ENCODE measurements at places on chromosomes 5 and 9. TPM values are rescaled to one million over a fixed set of nuclear protein-coding genes. Genes with fewer than 3 reads are reported as not detected.
A peak's percentile ranks its signal among the peaks of the same experiment; 100 is the strongest.

RGS14 gene
- 34.7 TPM for total RNA-seq

- H3K27ac ChIP-seq: no peak overlapping the region
- no peaks in the 10 kb centered on the region for H3K36me3 ChIP-seq
- no peak for DNase-seq
- H3K4me3 ChIP-seq: no peak overlapping the region
Observed at GRCh38 chr9:135442075-135442474, 37.5 kb upstream of the PPP1R26 start.

- no peaks in the 10 kb centered on the region for H3K36me3 ChIP-seq
- peaks cover 32% of the 10 kb centered on the region for H3K4me1 ChIP-seq
- DNase-seq: no peak
Observed at GRCh38 chr9:137315581-137316011, 13.5 kb upstream of the NRARP start.

DNA sequence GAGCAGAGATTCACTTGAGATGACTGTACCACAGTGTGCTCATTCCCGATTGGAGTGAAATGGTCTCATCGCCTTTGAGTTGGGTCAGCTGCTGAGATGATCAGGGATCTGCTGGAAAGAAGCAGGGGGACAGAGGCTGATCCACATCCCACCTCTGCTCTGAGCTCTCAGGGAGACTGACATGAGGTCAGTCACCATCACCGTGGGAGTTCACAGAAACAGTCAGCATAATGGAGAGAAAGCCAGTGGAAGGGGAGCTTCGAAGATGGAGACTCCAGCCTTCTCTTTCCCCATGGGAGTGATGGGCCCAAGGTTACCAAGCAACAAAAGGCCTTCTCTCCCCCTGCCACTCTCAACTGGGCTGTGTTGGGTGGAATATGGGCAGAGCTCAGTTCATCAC is 276.4 kb downstream of the CDK5RAP2 start:
- no peak for DNase-seq
- H3K4me1 ChIP-seq: no peaks in the 10 kb centered on the region
- no peak overlapping the region for H3K27ac ChIP-seq
- H3K36me3 ChIP-seq: no peaks in the 10 kb centered on the region

- no peak overlapping the region for H3K4me3 ChIP-seq
- no peaks in the 10 kb centered on the region for H3K4me1 ChIP-seq
- no peak overlapping the region for H3K27ac ChIP-seq
- no peak for DNase-seq
- peaks cover 13% of the 10 kb centered on the region for H3K27me3 ChIP-seq
Observed at GRCh38 chr9:90722071-90722470, 79.4 kb upstream of the DIRAS2 start.

GRCh38 chr9:137321726-137322361 is 19.8 kb upstream of the NRARP start:
- no peak overlapping the region for H3K27ac ChIP-seq
- no peaks in the 10 kb centered on the region for H3K36me3 ChIP-seq
- DNase-seq: no peak
- peaks cover 23% of the 10 kb centered on the region for H3K4me1 ChIP-seq

DNA sequence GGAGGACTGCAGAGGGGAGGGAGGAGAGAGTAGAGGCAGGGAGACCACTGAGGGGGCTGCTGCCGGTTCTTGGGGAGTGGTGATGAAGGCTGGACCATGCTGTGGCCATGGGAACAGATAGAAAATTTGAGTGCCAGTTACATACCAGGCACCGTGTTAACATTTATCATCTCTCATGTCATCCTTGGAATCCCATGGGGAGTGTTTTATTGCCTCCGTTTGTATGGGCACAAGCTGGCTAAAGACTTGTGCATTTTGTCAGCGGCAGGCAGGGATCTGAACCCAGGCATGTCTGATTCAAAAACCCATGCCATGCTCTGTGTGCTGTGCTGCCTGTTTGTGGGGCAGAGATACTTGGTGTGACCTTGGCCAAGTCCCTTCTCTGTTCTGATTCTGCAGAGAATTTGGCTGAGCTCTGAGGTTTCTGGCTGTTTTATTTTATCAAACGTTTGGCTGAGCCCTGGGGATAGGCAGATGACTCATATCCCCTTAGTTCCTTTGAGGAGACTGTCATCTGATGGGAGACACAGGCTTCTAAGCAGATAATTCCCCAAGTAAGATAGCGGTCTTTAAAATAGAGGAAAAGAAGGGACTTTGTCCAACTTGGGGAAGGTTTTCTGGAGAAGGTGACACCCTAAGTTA is 22.2 kb downstream of the COL27A1 start:
- no peaks in the 10 kb centered on the region for H3K27me3 ChIP-seq
- H3K4me1 ChIP-seq: no peaks in the 10 kb centered on the region
- no peak overlapping the region for H3K27ac ChIP-seq

RNF180 gene
- not detected for total RNA-seq

GRCh38 chr9:114861922-114862605 is 56.2 kb upstream of the TNFSF15 start:
- no peak for DNase-seq
- no peak overlapping the region for H3K27ac ChIP-seq
- no peaks in the 10 kb centered on the region for H3K4me1 ChIP-seq
- H3K36me3 ChIP-seq: no peaks in the 10 kb centered on the region
- H3K27me3 ChIP-seq: no peaks in the 10 kb centered on the region

DNA sequence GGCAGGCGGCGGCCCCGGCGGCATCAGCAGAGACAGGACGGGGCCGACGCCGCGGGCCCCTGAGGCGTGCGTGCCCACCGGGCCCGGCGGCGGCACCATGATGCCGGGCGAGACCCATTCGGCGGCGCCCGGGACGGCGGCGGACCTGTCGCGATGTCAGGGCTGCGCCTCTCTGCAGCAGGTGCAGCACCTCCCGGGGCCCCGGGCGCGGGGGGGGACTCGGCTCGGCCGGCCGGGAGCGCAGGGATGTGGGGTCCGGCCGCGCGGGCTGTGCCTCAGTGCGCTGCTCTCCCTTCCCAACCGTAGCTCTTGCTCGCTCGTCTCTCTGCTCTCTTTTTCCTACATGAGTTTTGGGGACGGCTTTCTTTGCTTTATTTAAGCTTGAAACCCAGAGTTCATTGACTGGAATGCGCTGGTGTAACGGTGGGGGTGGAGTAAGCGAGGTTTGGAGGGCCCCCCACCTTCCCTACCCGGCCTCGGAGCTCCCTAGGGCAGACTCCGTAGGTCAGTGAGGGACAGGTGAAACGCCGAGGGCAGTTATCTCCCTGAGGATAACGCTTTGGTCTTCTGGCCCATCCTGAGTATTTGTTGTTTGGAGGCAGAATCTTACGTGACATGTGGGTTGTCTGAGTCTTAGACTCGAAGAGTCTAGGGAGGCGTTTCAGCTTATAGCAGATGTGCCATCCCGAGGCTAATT is 490 bp downstream of the ICE1 start:
- H3K4me1 ChIP-seq: peaks cover 32% of the 10 kb centered on the region
- H3K27me3 ChIP-seq: no peaks in the 10 kb centered on the region
- no peak for DNase-seq

DNA sequence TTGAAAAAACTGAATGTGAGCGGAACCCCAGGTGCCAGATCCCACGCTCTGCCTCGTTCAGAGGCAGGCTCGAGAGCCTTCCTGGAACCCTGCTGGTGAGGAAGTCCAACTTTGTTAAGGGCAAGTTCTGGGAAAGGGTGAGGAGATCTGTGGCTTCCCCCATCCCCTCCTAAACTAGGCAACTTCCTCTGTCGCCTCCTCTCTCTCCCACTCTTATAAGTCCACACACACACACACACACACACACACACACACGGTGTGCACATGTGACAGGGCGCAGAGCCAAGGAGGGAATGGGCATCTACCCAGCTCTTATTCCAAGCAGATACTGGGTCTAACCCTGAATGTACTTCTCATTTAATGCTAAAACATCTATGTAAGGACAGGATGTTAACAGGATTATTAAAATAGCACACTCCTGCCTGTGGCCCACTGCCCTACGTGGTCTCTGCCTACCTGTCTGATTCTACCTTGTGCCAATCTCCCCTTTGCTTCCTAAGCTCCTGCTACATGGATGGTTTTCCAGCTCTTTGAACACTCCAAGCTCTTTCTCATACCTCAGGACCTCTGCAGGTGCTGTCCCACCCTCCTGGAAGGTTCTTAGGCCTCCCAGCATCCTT is 72.4 kb upstream of the FBXW11 start:
- H3K4me1 ChIP-seq: peaks cover 17% of the 10 kb centered on the region
- no peak for DNase-seq
- H3K27ac ChIP-seq: peak overlapping the region; percentile 23
- H3K36me3 ChIP-seq: peaks cover 93% of the 10 kb centered on the region

DNA sequence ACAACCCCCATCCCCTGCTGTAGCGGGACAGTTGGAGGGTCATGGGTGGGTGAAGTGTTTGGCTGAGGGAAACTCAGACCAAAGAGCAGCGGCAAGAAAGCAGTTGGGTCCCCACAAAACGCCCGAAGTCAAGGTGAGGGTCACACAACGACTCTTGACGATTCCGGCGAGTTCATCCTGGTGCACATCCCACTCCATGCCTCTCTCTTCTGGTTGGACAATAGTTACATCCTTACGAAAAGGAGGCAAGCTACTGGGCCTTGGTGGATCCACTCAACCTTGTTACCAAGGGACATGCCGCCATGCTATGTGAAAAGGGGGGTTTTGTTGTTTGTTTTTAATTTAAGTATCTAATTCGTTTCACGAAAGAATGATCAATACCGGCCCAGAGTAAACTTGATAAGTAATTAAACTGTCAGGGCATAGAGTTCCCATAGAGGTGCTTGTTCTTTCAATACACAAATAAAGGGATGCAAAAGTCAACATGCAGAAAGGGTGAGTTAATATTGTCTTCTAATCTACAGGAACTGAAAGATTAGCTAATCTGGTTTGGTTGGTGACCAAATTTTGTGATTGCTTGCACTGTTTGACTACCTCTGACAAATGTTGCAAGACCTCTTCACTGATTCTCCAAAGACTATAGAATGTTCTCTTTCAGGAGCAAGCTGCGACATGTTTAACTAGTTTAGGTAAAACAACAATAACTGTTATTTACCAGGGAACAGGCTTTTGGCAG is 732 bp upstream of the SMIM15 start:
- no peak for DNase-seq
- H3K4me1 ChIP-seq: peaks cover 7% of the 10 kb centered on the region
- peaks cover 21% of the 10 kb centered on the region for H3K36me3 ChIP-seq
- no peaks in the 10 kb centered on the region for H3K27me3 ChIP-seq
- peak overlapping the region; percentile 73 for H3K4me3 ChIP-seq

PHF24 gene
- not detected for total RNA-seq

GRCh38 chr9:108133101-108133500 is 643.5 kb upstream of the KLF4 start:
- no peaks in the 10 kb centered on the region for H3K36me3 ChIP-seq
- DNase-seq: no peak
- no peaks in the 10 kb centered on the region for H3K27me3 ChIP-seq
- no peaks in the 10 kb centered on the region for H3K4me1 ChIP-seq

PTGDS gene
- 41.0 TPM for total RNA-seq

DNA sequence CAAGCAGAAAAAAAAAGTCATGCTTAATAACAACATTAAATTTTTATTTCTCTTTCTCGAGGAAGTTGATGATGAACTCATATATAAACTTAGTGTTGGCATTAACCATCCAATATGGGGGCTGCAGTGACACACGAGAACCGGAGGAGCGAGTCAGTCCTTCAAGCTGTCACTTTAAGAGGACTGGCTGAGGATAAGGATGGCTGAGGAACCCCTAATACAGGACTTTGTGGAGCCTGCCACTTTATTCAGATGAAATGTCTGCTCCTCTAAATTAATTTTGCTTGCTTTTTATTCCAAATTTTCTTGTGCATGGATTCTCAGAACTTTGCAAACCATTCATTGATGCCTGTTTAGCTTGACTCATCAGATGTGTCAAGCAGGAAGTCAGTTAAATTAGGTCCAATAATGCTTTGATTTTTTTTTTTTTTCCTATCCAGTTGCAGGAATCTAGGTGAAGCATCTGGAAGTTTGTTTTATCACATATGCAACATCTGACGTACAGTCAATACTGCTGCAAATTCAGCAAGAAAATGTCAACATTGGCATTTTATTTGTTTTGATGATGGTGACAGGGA is 144.2 kb upstream of the COL5A1 start:
- H3K27me3 ChIP-seq: peaks cover 9% of the 10 kb centered on the region
- no peaks in the 10 kb centered on the region for H3K4me1 ChIP-seq
- H3K27ac ChIP-seq: no peak overlapping the region

DNA sequence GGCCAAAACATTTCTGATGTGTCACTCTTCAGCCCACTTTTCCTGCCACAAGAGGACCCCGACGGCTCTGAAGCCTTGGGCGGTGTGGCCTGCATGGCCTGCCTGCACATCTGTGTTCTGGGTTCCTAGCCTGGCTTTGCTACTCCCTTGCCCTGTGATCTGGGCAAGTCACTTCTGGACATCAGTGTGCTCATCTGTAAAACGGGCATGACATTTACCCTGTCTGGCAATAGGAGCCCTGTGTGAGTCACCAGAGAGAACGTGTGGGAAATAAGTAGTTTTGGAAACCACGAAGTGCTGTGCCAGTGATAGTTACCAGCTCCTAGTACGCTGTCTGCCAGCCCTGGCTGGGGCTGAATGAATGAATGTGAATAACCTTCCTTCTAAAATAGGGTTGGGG is 90.8 kb downstream of the MACROH2A1 start:
- DNase-seq: no peak
- H3K4me3 ChIP-seq: no peak overlapping the region
- H3K4me1 ChIP-seq: no peaks in the 10 kb centered on the region
- no peaks in the 10 kb centered on the region for H3K27me3 ChIP-seq

DNA sequence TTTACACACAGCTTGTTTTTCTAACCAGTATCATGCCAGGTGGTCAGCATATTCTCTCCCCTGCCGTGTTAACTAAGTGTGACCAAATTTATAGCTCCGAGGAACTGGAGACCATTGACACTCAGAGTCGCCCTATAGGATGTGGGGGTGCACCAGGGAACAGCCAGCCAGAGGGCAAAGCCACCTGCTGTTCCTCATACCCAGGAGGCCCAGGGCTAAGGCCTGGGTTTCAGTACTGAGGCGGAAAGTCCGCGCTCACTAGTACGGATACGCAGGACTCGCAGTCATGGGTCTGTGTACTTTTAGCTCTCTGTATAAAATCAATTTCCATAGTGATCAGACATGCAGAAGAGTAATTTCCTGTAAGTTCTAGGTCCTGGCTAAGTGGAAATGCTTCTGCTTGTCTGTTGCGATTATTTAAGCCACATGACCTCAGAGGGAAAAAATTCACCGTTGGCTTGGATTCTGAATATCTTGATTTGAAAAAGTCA is 247.0 kb downstream of the AOPEP start:
- H3K4me1 ChIP-seq: no peaks in the 10 kb centered on the region
- H3K27me3 ChIP-seq: no peaks in the 10 kb centered on the region

DNA sequence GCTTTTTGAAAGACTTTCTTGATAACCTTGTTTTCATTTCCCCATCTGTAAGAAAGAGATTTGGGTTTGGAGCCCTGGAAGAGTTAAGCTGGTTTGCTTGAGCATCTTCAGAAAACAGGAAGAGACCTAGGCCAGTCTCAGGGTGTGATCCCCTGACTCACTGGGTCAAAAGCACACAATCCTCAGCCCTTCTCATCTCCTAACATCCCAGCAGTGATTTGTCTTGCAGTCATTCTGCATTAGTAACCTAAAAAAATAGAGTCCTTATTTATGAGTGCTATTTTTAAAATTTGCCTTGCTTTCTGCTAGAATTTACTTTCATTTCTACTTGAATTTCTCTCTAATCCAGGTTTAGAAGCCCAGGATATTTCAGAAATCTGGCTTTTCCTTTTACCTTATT is 16.4 kb upstream of the ARSB start:
- peaks cover 3% of the 10 kb centered on the region for H3K27me3 ChIP-seq
- no peak for DNase-seq
- no peak overlapping the region for H3K27ac ChIP-seq

KCNV2 gene
- total RNA-seq: not detected

- no peak overlapping the region for H3K27ac ChIP-seq
- H3K4me3 ChIP-seq: no peak overlapping the region
- no peaks in the 10 kb centered on the region for H3K27me3 ChIP-seq
- no peak for DNase-seq
- no peaks in the 10 kb centered on the region for H3K4me1 ChIP-seq
Observed at GRCh38 chr9:124330011-124330697, 72.4 kb downstream of the NEK6 start.
